ENCODE measurements at places on chromosomes 4 and X.

DNA sequence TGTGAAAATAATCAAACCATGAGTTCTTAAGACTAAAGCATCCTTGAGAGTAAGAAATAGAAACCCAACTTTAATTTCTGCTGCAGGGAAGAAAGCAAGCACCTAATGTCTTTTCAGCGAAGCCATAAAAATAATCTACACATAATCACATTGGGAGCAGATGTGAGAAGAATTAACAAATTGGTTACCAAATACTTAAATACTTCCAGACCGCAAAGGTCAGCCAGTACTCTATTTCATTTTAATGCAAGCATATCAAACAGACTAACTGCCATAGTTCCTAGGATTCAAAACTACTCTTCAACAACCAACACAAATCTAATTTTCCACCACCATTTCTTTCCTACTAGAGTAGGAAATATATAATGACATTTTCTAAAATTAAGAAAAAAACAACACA, 144.8 kb upstream of the SLIT2 start:
- DNase-seq, result no peak

GRCh38 chr4:145583191-145584055, 35.8 kb upstream of the MMAA start:
- no peak for DNase-seq

DNA sequence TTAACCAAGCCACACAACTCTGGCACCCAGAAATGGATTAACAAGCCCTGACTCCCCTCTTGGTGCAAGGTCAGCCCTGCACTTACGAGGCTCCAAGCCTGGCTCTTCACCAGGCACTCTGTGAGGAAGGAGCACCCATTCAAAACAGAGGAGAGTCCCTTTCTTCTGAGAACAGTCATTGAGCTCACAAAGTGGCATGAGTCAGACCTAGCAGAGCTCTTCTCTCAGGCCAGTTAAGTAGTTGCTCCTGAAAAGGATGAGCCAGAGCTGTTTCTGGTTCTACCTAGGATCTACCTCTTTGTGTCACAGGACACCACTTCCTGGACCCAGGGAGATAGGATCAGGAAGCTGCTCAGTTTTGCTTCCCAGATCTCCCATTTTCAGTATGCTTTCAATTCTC, 48.2 kb downstream of the EVC2 start:
- DNase-seq, result no peak

DNA sequence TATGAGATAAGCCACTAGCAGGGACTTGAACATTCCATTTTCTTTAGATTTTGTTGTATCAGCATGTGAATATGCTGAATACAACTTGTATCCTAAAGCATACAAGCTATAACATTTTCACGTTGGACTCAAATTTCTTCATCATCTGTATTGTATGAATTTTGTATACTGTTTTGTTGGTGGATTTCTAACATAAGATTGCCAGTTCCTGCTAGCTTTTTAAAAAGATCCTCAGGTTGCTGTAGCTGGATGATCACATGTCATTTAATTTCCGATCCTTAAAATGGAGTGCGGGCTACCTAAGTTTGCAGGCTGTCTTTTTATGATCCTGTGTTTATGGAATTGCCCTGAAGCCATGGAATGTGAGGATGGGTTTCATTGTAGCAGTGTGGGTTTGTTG, 6.9 kb downstream of the PDLIM5 start:
- no peak for DNase-seq

GRCh38 chr4:130143656-130144055, 1047.7 kb downstream of the C4orf33 start:
- DNase-seq, result no peak

DNA sequence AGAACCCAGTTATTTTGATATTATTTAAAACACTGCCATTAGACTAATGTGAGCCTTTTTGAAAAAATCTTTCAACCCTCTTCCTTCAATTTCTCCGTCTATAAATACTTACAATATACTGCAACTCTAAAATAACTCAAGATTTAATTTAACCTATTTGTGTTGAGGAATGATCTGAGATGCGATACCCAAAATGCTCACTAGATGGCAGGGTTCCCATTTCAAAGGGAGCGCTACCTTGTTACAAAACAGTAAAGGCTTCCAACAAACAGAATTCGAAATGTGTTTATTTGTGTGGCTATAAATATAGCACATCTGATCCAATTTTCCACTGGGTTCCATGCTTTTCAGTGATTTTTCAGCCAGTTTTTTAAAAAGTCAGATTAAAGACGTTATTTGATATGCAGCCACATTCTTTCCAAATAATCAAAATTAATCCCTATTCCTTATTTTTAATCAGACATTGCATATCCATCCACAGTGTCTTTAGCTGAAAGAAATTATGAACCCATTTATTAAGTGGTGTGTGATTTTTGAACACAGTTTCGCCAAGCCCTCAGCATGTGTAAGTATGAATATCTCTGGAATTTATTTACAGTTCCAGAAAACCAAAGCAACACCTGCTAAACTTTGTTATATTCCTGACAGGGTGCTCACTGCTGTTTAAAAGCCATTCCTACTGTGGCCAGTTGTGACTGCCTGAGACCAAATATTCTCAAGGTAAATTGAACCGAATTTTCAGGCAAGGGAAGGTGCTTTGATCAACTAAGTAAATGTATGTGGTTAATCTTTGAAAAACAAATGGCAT, 668.0 kb upstream of the LCORL start:
- no peak for DNase-seq

DNA sequence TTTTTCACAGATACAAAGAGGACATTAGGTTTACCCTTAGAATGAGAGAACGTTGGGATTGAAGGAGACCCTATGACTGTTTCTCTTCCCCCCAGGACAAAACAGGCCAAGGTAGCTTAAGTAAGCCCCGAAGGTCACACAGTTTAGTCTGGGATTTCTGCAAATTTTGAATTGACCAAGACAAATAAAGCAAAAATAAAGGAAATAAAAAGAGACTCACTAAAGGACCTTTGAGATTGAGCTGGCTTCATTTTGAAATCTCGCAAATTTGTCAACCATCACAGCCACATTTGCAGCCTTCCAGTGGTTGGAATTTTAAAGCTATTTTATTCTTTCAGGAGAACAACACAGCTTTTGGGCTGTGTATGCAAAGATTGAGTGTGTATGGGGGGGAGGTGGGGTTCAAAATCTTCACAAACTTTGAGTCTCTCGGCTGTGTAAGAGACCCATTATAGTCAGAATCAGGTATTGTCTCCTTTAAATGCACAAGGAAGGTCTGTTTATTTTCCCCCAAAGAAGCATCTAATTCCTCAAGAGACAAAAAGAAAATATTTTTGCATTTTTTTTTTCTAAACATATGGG, 4.2 kb downstream of the TMSB4X start:
- no peak for DNase-seq

GRCh38 chr4:72205298-72205697, 173.5 kb downstream of the NPFFR2 start:
- DNase-seq, result no peak

- no peak for DNase-seq
Measured at GRCh38 chr4:25811374-25811690, 51.5 kb downstream of the SEL1L3 start.

Measured in cortex of kidney (tissue), 1 donor.